Upper lobe of left lung (tissue), 6 donors: ENCODE measurements at places on chromosomes 7 and 10. TPM values are rescaled to one million over a fixed set of nuclear protein-coding genes. Genes with fewer than 3 reads are reported as not detected.

TMEM176A gene
- 8.4 TPM for total RNA-seq

HTR5A gene
- total RNA-seq = not detected

GRCh38 chr7:26593393-26593792 is 271.0 kb downstream of the SKAP2 start:
- peak; percentile 50 for DNase-seq

GRCh38 chr10:129094861-129095260 is 372.2 kb upstream of the MGMT start:
- no peak for DNase-seq

DNA sequence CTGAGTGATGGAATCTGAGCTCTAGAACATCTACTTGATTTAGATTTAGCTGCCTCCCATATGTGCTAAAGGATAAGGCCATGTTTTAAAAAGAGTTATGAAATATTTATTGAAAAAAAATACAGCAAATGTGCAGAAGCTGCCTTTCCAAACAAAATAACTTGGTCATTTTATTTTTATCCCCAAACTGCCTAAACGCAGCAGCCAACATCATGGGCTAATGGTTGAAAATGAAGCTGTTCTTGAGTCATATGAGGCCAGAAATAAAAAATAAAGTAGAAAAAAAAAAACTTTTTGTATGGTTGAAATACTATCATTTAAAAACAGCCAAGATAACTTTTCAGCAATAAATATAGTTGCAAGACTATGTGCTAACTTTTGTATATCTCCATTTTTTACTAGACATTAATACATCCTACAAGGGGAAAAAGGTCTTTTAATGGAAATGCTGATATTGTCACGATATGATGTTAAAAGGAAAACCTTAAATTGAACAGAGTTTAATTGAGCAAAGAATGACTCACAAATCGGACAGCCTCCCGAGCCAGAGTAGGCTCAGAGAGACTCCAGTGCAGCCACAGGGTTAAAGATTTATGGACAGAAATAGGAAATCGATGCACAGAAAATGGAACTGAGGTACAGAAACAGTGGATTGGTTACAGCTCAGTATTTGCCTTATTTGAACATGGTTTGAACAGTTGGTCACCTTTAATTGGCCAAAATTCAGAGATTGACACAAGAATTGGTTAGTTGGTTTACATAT is 305.8 kb downstream of the MDFIC start:
- no peak for DNase-seq

IDI2 gene
- total RNA-seq = not detected

DNA sequence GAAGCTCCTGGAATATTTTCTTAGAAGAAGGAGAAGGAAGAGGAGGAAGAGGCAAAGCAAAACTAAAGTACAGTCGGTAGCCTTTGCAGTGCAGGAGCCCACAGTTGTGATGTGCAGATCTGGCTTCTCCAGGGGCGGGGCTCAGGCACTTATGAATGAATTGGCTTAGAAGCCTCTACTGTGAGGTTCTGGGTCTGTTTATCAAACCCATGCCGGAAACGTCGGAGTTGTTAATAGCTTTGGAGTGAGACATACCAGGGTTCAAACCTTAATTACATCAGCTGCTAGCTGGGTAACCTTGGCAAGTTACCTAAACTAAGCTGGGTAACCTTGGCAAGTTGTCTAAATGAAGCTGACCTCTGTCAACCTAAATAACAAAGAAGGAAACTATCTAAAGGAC is 89.3 kb upstream of the PITRM1 start:
- no peak for DNase-seq

ZNF425 gene
- total RNA-seq = 1.5 TPM

- DNase-seq = no peak
Observed at GRCh38 chr7:41792120-41792519, 89.2 kb upstream of the INHBA start.

DNA sequence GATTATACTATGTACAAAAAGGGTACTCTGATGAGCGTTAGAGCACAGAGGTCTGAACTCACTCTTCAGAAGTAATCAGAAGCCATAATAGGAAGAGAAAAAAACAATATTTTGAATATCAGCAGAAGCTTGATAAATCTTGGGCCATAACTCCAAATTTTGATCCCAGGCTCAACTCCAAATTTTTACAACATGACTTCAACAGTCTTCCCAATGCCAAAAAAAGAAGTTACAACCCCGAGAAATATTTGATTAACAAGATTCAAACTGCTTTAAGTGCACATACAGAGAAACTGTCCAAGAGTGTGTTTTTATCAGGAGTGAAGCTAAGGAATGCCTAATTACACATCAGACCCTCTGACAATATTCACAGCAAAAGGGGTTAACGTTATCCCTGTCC is 7.5 kb downstream of the MPP7 start:
- DNase-seq = no peak

GRCh38 chr7:117791877-117792780 is 81.1 kb downstream of the CTTNBP2 start:
- no peak for DNase-seq
